Right atrium auricular region (tissue), 2 donors: ENCODE measurements at places on chromosomes 3 and 15. TPM values are rescaled to one million over a fixed set of nuclear protein-coding genes. Genes with fewer than 3 reads are reported as not detected.

The IL5RA gene
- 2.6 TPM for total RNA-seq

The THAP10 gene
- 6.3 TPM for total RNA-seq

The TMEM207 gene
- total RNA-seq = not detected

The RPL15 gene
- total RNA-seq = 1,311 TPM

The CCR3 gene
- total RNA-seq = not detected

The VPS18 gene
- 26.1 TPM for total RNA-seq

The PARP14 gene
- total RNA-seq = 13.5 TPM

The TMEM115 gene
- total RNA-seq = 47.4 TPM

DNA sequence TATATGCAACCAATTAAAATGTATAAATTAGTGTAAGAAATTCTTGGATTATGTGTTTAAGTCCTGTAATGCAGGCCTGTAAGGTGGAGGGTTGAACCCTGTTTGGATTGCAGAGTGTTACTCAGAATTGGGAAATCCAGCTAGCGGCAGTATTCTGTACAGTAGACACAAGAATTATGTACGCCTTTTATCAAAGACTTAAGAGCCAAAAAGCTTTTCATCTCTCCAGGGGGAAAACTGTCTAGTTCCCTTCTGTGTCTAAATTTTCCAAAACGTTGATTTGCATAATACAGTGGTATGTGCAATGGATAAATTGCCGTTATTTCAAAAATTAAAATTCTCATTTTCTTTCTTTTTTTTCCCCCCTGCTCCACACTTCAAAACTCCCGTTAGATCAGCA is 65.4 kb upstream of the ACAD9 start:
- H3K4me3 ChIP-seq = no peak overlapping the region
- no peaks in the 10 kb centered on the region for H3K4me1 ChIP-seq
- H3K27me3 ChIP-seq = no peaks in the 10 kb centered on the region
- peak overlapping the region; percentile 87 for H3K27ac ChIP-seq

DNA sequence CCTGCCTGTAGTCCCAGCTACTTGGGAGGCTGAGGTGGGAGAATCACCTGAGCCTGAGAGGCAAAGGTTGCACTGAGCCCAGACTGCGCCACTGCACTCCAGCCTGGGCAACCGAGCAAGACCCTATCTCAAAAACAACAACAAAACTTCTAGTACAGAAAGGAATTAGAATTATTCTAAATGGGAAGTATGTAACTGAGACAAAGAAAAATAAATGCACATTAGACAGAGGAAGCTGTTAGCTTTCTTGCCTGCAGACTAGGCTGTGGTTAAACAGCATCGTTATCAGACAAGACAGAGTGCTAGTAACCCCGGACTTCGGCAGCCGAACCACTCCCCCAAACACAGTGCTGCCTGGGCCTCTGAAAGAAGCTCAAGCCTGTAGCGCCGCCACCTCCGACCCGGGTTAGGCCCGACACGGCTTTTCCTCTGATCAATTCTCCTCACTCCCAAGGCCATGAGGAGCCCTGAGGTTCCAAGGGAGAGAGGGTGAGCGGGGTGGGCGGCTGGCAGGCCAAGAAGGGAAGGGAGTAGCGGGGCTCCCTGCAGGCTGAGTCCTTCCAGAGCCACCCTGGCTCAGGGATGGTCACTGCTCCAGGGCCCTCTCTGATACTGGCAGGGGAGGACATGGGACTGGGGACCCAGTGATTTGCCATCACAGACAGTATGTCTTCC is 44.8 kb upstream of the MUC4 start:
- no peak overlapping the region for H3K27ac ChIP-seq
- H3K27me3 ChIP-seq = no peaks in the 10 kb centered on the region
- no peak overlapping the region for H3K4me3 ChIP-seq
- no peak for DNase-seq
- H3K36me3 ChIP-seq = no peaks in the 10 kb centered on the region
- H3K4me1 ChIP-seq = peaks cover 8% of the 10 kb centered on the region

DNA sequence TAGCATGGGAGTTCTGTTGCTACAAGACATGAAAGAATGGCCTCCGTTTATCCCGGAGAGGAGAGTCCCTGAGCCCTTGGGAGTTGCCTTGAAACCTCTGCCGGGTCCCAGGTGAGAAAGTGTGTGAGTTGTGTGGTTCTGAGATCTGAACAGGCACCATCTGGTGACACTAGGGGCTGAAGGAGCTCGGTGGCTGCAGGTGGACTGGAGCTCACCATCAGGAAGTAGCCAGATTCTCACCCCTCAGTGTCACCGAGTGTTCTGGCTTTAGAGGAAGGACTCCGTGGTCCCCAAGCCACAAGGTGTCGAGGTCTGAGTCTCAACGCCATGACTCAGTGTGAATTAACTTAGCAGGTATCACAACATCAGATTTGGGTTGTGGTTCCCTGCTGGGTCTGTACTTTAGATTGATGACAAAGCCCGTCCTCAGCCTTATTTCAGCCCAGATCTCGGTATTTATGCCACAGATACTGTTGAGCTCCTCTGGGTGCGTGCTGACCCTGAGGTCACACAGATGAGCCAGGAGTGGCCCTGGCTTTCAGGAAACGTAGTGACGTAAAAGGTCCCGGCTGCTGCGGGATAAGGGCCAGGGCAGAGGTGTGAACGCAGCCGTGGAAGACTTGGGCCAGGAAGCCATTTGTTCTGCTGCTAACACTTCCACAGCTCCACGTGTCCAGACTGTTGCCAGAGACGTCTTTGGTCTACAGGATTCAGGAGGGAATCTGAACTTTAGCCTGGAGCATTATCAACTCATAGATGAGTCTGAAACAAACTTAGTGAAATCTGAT is 54.4 kb downstream of the PGPEP1L start:
- H3K4me3 ChIP-seq = no peak overlapping the region
- no peak for DNase-seq

DNA sequence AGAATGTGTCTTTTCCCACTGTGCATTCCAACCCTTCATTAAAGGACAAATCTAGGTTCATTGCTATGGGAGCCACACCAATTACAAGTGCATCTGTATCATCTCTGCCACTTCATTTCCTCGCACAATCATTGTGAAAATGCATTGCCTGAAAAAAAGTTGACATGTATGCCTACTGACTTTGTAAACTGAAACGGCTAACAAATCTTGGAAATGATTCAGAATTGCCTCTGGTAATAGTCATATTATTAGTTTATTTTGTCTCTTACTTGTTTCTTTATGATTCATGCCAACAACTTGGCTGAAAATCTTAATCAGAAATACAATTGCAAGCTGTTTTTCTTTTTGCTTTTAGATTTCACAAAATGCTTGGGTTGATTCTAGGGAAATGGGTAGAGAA is 497.1 kb downstream of the ZIC1 start:
- H3K4me3 ChIP-seq = no peak overlapping the region
- no peak for DNase-seq
- no peaks in the 10 kb centered on the region for H3K27me3 ChIP-seq
- H3K27ac ChIP-seq = no peak overlapping the region

GRCh38 chr15:70258369-70259027 is 160.8 kb upstream of the TLE3 start:
- H3K27me3 ChIP-seq = no peaks in the 10 kb centered on the region
- H3K4me3 ChIP-seq = no peak overlapping the region

- no peak for DNase-seq
- no peak overlapping the region for H3K4me3 ChIP-seq
- H3K36me3 ChIP-seq = no peaks in the 10 kb centered on the region
- no peak overlapping the region for H3K27ac ChIP-seq
These were observed 347.3 kb downstream of the ZBTB20 start for GRCh38 chr3:114799816-114800215.

GRCh38 chr15:56732135-56732885 is 999 bp downstream of the ZNF280D start:
- no peaks in the 10 kb centered on the region for H3K4me1 ChIP-seq
- peak overlapping the region; percentile 99 for H3K27ac ChIP-seq
- H3K4me3 ChIP-seq = peak overlapping the region; percentile 68
- H3K27me3 ChIP-seq = no peaks in the 10 kb centered on the region
- no peaks in the 10 kb centered on the region for H3K36me3 ChIP-seq

GRCh38 chr15:25795712-25796111 is 67.4 kb downstream of the ATP10A start:
- no peaks in the 10 kb centered on the region for H3K36me3 ChIP-seq
- peaks cover 15% of the 10 kb centered on the region for H3K4me1 ChIP-seq
- no peak overlapping the region for H3K27ac ChIP-seq
- H3K27me3 ChIP-seq = no peaks in the 10 kb centered on the region
- DNase-seq = peak; percentile 32

GRCh38 chr3:112776000-112776399 is 70.7 kb downstream of the CD200R1L start:
- H3K4me3 ChIP-seq = no peak overlapping the region
- no peak for DNase-seq
- no peak overlapping the region for H3K27ac ChIP-seq
- no peaks in the 10 kb centered on the region for H3K36me3 ChIP-seq
- H3K27me3 ChIP-seq = no peaks in the 10 kb centered on the region

DNA sequence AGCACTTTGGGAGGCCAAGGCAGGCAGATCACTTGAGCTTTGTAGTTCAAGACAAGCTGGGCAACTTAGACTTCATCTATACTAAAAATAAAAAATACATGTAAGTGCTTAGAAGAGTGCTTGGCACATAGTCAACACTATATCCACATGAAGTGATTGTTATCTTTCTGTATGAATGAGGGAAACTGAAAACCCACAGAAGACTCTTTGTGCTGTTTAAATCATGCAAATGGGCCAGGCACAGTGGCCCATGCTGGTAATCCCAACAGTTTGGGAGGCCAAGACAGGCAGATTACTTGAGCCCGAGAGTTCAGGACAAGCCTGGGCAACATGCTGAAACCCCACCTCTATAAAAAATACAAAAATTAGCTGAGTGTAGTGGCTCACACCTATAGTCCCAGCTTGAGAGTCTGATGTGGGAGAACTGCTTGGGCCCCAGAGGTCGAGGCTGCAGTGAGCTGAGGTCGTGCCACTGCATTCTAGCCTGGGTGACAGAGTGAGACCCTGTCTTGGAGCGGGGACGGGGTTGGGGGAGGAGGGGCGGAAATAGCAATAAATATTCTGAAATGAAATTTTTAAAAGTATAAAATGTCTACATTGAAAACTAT is 129.7 kb downstream of the NR2E3 start:
- H3K4me3 ChIP-seq = no peak overlapping the region
- DNase-seq = no peak
- H3K27ac ChIP-seq = no peak overlapping the region

DNA sequence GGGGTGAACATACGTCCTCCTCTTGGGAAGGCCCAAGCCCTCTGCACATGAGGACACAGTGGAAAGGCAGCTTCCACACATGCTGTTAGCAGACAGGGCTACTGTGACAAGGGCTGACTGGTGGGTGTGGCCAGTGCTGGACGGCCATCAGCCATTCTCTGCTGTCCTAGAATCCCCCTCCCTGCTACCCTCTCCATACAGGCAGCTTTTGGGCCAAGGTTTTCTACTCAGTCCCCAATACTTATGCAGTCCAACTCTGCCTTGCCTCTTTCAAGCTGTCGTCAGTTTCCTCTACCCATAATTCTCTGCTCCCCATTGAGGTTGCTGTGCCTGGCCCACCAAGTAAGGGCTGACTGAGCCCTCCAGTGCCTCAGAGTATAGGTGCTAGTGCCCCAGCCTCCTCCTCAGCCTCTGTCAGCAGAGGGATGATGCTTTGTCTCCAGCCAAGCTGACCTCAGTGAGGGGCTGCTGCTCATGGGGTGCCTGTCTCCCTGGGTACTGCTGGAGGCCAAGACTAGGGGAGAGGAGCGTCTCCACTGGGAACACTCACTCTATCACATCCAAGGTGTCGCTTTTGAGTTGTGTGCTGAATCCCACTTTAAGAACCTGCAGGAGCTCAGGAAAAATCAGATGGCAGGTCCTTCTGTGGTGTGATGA is 2.8 kb downstream of the LOXL1 start:
- H3K4me1 ChIP-seq = no peaks in the 10 kb centered on the region
- peak overlapping the region; percentile 59 for H3K4me3 ChIP-seq
- H3K36me3 ChIP-seq = no peaks in the 10 kb centered on the region
- H3K27me3 ChIP-seq = no peaks in the 10 kb centered on the region
- H3K27ac ChIP-seq = peak overlapping the region; percentile 86

DNA sequence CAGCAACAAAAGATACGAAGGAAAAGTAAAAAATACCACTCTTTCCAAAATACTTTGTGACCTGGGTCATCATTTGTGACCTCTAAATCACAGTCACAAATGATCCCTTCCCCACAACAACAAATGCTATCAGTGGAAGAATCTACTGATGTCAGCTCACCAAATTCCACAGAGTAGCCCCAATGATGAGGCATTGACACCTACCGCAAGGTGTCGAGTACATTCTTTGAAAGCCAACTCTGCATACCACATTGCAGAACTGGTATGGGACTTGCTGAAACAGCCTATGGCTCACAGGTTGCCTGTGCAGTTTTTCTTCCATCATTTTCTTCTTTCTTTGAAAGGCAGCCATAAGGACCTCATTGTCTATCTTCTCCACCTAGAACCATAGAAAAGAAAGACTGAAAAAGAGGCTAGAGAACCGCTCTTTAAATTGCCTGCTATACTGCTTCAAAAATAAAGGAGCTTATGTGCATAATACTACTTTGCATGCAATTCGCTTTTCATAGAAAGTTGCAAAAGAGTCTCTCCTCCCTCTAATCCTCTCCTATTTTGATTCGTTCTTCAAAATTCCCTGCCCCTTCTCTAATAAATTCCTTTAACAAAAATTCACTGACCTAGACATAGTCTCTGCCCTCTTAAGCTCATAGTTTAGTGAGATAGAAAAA is 21.4 kb upstream of the KPNA1 start:
- H3K36me3 ChIP-seq = peaks cover 56% of the 10 kb centered on the region
- DNase-seq = no peak
- no peaks in the 10 kb centered on the region for H3K4me1 ChIP-seq
- no peaks in the 10 kb centered on the region for H3K27me3 ChIP-seq
- H3K4me3 ChIP-seq = no peak overlapping the region

- no peaks in the 10 kb centered on the region for H3K4me1 ChIP-seq
- H3K36me3 ChIP-seq = no peaks in the 10 kb centered on the region
- DNase-seq = no peak
- no peak overlapping the region for H3K4me3 ChIP-seq
- no peaks in the 10 kb centered on the region for H3K27me3 ChIP-seq
These were observed 476.1 kb downstream of the EDEM1 start for GRCh38 chr3:5663601-5664000.

DNA sequence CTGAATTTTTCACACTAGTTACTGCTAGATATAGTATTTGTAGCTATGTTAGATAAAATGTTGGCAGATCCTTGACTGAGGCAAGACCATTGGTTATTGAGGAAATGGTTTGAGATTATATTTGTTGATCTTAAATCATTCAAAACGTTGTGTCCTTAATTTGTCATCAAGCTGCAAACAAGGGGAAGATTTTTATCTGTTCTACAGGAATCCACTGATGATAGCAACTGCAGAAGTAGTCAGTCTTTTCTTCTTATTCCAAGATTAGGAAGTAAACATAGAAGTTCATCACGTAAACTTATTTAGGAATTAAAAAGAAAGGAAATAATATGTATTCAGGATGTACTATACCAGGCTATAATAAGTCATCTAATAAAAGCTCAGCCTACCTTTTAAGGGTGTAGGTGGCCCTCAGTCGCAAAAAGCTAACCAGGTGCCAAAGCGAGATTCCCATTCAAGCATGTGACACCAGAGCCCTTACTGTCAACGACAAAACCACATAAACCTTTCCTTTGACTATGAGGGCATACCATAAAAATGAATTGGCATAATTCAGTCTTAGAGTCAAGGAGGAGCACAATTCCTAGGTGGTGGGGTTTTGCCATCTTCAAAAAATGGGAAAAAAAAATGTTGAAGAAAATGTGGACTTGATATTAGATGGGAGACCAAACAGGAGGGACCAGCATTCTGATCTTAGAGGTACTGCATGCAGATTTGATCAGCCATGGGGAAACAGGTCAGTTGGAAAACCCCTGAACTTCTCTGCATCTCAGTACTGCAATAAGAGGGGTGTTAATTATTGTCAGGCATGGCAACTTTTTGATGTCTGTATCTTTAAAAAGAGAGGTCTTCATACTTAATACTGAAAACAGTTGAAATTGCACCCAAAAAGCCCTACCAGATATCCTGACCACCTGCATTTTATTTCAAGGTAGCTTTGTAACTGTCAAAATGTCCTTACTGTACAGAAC is 212.5 kb upstream of the UBE2E1 start:
- no peak overlapping the region for H3K4me3 ChIP-seq
- H3K36me3 ChIP-seq = no peaks in the 10 kb centered on the region
